ENCODE measurements at places on chromosomes 7 and 10.

- no peak for DNase-seq
These were observed 238.5 kb upstream of the PITRM1 start for GRCh38 chr10:3411044-3411443.

DNA sequence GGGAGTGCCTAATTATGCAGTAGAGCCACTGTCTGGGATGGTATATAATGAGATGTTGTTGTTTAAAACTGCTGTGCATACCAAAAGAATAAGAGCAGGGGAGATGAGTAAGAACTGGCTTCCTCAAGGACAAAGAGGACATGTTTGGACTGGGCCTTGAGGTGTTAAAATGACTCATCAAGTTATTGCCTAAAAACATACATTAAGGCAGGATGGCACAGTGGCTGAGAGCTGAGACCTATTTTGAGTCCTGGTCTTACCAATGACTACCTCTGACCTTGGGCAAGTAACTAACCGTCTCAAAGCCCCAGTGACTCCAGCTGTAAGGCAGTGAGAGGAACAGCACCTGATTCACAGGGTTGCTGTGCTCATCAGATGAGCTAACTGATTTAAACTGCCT is 71.1 kb downstream of the CFAP58 start:
- DNase-seq: no peak

DNA sequence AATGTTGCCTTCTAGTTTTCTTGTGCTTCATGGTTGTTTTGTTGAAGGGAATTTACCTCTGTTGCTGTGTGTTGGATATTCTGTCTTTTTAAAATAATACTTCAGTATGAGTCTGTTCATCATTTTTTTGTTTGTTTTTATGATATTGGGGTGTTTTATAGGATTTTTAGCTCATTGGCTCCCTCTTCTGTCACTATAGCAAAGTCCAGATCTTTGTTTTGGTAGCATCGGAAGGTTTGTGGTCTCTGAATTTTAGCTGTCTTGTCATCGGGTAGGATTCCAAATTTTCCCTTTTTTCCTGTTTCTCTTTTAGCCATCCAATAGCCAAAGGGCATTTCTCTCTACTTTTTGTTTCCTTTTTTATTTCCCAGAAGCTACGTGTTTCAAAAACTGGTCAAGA is 91.4 kb downstream of the EXOC4 start:
- DNase-seq: no peak

DNA sequence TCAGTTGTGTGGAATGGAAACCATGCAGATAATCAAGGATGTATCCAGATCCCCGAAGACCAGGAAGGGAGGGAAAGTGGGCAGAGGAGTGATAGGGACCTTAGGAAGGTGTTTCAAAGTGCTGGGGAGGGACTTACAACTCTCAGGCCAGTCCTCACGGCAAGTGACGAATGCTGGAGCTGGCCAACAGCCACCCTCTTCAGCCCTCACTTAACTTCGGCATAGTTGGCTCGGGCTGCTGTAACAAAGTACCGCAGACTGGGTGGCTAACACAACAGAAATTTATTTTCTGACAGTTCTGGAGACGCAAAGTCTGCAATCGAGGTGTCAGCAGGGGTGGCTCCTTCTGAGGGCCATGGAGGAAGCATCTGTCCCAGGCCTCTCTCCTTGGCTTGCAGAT is 265.9 kb upstream of the YAE1 start:
- DNase-seq: no peak

DNA sequence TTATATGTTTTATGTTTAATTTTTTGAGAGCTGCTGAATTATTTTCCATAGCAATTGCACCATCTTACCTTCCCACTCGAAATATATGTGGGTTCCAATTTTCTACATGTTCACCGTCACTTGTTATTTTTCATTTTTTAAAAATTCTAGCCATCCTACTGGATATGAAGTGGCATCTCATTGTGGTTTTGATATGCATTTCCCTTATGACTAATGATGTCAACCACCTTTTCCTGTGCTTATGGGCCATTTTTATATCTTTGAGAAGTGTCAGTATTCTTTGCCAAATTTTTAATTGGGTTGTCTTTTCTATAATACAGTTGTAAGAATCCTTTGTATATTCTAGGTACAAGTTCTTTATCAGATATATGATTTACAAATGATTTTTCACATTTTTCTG is 27.8 kb downstream of the NHLRC2 start:
- DNase-seq: no peak

DNA sequence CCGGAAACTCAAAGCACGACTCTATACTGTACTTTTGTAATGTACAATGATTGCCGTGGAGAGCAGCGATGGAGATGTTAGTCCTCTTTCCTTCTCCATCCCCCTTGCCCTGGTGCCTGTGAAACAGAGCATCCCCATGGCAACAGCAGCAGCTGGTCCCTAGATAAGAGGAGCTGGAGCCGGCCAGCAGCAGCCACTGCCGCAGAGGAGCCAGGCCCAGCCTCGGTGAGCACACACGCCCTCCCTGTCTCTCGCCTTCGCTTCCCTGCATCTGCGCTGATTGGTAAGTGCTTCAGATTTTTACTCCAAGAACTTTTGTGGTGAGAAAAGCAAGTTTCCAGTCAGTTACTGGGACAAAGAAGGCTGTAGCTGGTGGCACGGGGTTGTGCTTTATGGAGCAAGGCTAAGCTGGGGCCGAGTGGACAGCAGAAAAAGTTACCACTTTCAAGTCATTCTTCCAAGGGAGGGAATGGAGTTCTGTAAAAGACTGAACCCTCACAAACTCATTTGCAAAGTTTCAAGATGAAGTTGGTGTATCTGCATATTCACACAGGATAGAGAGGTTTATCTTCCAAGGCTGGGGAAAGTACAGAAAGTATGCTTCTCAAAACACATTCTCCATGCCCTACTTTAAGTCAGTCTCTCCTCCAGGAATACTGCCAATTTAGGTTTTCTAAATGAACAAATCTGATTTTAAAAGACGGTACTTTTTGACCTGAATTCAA is at the start of gene PPP1R17:
PPP1R17 (plus strand) TSS at position 192 of the 725 bp plus-strand sequence. CDS start 5,227 bp downstream, outside the sequence.
- no peak for DNase-seq
